ENCODE measurements at places on chromosomes 5 and 9.

DNA sequence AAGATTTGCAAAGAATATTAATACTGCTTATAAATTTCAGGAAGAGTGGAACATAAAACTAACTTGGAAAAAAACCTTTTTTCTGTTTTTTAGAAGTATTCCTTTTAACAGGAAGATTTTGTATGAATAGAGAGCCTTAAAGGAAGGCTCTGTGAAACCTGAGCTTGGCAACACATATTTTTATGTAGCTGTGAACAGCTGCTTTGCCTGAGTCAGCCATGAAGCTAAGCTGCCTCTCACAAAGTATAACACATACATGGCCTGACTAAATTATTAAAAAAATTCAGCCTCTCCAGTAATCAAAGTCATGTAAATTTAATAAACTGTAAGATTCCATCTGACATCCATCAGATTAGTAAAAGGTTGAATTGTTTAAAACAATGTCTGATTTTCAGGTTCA, 547.5 kb downstream of the ELAVL2 start:
- DNase-seq = no peak

GRCh38 chr9:88090151-88090581, 48.1 kb downstream of the SPATA31C2 start:
- no peak for DNase-seq

- no peak for DNase-seq
Observed at GRCh38 chr5:125412561-125413495, 666.4 kb upstream of the ZNF608 start.

GRCh38 chr5:127649018-127649439, at the start of gene CTXN3:
CTXN3 (plus strand) TSS chr5:127649082; CDS start chr5:127657522, 8,440 bp downstream.
- no peak for DNase-seq

- no peak for DNase-seq
Observed at GRCh38 chr9:70229579-70229978, 29.2 kb upstream of the SMC5 start.

DNA sequence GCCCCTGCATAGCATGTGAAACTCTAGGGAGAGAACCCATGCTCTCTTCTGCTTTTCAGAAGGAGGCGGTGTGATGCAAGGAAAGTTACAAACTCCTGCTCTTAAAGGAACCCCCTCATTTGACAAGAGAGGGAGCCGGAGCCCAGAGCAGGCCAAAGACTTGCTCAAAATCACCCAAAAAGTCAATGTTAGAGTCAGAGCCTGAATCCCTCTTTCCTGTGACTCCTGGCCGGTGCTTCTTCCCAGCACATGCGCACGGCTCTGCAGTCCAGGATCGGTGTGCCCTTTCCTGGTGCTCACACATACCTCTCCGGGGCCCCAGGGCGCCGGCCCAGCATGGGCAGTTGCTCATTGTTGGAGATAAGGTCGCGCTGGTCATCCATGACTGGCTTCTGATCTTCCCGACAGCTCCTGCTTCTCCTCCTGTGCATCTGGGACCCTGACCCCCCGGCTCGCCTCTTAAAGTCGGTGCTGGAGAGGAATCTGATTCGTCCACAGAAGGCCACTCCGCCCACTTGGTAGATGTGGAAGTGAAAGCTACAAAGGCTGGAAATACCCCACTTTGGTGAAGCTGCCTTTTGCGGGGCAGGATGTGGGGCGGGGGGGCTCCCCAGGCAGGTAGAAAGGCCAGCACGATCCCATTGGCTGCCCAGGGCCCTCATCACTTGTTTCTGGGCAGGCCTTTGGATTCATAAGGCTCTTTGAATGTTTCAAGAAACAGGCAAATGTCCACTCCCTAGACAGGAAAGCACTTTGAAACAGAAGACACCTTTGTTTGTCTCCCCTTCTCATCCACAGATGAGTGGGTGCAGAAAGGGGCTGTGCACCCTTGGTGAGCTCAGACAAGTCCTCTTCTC, at the start of gene CD74:
TSS of gene CD74 (minus strand) at position 592 of the 857 bp plus-strand sequence. CDS start at position 431, 161 bp downstream.
- DNase-seq = peak; percentile 88

DNA sequence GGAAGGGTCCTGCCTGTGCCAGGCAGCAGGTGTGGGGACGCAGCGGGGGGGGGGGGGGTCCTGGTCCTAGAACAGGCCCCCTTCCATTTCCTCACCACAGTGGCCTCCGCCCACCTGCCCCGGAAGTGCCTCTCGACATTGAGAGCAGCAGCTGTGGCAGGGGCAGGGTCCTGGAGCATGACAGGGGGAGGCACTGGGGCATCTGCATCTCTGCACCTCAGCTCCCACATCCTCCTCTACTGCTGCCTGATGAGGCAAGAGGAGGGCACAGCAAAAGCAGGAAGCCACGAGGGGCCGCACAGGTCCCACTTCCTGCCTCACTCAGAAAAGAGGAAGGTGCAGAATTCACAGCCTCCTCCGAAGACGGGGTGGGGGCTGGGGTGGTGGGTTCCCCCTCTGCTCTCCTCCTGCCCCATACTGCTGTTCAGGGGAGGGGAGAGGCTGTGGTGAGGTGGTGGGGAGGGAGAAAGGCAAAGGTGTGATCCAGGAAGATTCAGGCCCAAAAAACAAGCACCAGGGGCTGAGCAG, 14.8 kb downstream of the AKNA start:
- DNase-seq = peak; percentile 78

GRCh38 chr5:139131465-139131864, 66.7 kb downstream of the SIL1 start:
- DNase-seq = no peak

DNA sequence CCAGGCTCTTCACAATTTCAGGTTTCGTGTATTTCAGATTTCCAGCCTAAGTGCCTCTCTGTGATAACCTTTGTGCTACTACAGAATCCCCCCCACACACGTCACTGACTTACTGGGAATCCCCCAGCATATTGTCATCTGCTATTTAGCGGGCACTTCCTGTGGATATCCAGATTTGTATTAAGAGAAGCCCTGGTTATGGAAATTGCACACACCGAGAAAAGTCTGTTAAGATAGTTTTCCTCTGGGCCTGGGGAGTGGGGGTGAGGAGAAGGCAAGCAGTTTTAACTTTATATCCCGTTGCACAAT, 269.9 kb downstream of the MED10 start:
- DNase-seq = no peak

- no peak for DNase-seq
Observed at GRCh38 chr5:32088214-32088613, 85.9 kb downstream of the GOLPH3 start.

DNA sequence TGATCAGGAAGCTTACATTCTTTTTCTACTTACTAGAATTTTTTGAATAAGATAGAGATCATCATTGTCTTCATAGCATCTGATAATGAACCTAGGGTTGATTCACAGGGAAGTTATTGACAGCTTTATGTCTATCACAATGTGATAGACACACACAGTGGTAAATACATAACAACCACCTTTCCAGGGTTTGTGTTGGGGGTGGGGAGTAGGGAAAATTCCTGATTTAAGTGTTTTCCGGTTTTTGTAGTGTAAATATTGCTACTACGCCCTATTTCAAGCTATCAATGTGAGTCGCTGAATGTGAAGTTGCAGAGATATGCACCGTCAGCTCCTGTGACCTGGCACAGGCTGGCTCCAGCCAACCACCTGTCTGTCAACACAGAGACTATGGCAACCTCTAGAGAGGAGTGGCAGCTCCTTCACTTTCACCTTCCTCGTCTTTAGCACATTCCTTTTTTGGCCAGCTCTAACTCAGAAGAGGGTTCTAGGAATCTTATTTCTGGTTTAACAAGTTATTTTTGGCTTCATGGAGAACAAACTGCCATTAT, 224.9 kb downstream of the MAT2B start:
- DNase-seq = no peak

- no peak for DNase-seq
Observed at GRCh38 chr9:115106642-115107041, 11.3 kb downstream of the TNC start.

- DNase-seq = no peak
Observed at GRCh38 chr5:69492923-69493395, 369 bp downstream of the OCLN start.

DNA sequence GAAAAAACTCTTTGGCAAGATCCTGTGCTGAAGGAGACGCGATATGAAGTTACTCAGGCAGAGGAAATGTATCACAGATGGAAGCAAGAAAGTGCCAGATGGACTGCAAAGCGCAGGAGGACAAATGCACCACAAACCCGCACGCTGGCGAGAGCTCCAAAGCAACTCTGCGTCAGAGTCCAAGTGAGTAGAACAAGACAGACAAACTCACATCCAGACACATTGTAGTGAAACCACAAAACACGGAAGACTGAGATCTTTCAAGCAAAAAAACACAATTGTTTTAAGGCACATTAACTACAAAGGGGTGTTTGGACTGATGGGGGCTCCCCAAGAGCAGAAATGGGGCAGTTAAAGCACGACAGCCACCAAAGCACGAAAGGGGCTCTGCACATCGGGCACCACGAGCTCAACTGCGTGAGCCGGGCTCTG, 39.2 kb upstream of the NKD2 start:
- DNase-seq = no peak

GRCh38 chr9:91177661-91178280, 183.9 kb downstream of the AUH start:
- no peak for DNase-seq

DNA sequence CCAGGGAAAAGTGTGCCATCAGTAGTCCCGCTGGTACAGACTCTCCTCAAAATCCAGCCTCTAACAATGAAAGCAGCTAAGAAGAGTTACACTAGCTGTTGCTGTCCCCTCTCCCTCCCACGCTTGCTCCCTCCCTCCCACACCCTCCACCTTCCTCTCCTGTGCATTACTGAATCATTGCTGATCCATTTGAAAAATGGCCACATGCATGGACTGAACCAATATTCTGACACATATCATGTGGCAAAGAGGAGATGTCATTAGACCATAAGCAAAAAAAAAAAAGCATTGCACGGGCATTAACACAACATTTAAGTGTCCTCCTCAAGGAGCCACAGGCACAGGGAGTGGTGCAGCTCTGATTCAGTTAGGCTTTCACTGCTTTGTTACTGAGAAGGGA, 37.9 kb downstream of the LHFPL2 start:
- DNase-seq = no peak

- DNase-seq = no peak
Observed at GRCh38 chr5:162289489-162289888, 221.9 kb downstream of the GABRG2 start.

- DNase-seq = no peak
Observed at GRCh38 chr5:16456103-16456832, 9.3 kb downstream of the ZNF622 start.

All from activated T-cell treated with anti-CD3 and anti-CD28 coated beads, Interleukin-2, amount 50 U/mL, for 1 hour (primary cell).